ENCODE measurements at places on chromosomes 4 and X.

DNA sequence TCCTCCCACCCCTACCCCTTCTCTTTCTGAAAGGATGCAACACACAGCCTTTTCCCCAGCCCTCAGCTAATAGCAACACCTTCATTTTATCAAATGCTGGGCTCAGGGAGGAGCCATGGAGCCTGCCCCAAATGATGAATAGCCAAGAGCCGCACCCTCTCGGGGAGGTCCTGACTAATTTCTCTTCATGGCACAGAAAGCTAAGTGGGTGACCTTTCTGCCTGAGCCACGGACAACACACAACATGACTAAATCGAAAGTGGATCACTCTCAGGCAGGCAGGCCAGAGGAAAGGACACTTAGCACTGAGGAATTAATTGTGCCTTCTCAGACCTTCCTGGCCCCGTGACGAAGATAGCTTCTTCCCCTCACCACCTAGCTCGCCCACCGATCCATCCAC is 165.1 kb upstream of the RAI2 start:
- DNase-seq = no peak

- DNase-seq = no peak
These were observed 61.0 kb downstream of the BEX3 start for GRCh38 chrX:103437147-103437873.

- DNase-seq = no peak
These were observed 1831.4 kb downstream of the ARAP2 start for GRCh38 chr4:34412911-34413310.

DNA sequence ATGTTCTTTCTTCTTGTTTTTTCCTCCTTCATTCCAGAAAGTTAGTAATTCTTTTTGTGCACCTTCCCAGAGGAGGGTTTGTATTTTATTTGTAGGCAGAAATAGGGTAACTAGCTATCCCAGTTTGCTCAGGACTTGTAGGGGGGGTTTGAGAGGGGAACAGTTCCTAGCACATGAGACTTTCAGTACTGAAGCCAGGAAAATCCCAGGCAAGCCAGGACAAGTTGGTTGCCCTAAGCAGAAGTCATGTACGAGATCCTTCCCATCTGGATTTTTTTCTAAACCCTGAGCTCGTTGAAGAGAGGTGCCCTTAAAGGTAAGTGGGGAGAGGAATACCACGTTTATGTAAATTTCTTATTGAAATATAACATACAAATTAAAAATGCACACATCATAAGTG is 15.6 kb upstream of the TAB3 start:
- no peak for DNase-seq

GRCh38 chrX:153983321-153983801 is 10.8 kb downstream of the TMEM187 start:
- DNase-seq = no peak

DNA sequence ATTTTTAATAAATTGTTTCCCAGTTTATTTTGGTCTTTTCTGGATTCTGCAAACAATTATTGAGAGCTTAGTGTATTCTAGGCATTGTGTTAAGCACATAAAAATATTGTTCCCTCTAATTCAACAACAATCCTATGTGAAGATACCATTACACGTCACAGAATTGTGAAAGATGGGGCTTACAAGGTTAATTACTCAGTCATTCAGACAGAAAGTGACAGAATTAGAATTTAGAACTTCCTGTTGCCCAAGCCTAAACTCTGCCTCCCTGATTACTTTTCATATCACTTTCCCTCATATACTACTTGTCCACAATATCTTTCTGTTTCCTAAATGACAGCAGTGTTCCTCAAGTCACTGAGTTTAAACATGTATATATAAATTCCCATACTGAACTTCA is 186.7 kb upstream of the VEGFC start:
- no peak for DNase-seq

DNA sequence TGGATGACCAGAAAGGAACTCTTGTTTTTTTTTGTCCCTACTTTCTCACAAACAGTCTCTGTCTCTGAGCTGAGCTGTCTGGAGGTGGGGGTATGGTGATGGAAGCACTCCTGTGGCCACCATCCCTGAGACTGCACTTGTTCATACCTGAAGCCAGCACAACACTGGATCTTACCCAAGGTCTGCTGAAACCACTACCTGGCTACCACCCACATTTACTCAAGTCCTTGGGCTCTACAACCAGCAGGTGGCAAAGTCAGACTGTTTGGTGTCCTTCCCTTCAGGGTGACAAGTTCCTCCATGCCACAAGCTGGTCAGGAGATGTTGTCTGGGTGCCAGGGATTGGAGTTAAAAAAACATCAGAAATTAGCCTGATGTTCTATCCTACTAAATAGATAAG is 89.7 kb downstream of the NEXMIF start:
- DNase-seq = no peak

GRCh38 chr4:180281724-180282123 is 1961.5 kb upstream of the TENM3 start:
- no peak for DNase-seq

- no peak for DNase-seq
These were observed 112.9 kb upstream of the NOCT start for GRCh38 chr4:138902705-138903104.

DNA sequence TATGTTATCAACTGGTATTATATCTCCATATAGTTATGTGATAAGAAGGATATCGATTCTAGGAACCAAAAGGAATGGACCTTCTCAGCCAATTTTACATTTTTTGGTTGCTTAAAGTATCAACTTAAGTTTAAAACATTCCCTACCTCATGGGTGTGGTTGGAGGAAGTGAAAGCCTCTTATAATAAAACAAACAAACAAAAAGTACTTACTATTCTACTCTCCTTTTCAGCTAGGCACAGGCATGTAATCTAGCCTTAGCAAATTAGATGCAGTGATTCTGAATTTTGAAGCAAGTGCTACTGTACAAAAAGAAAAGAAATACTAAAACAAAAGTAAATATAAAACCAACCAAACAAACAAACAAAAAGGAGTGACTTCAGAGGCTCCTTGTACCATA is 485.4 kb downstream of the C4orf33 start:
- DNase-seq = no peak

DNA sequence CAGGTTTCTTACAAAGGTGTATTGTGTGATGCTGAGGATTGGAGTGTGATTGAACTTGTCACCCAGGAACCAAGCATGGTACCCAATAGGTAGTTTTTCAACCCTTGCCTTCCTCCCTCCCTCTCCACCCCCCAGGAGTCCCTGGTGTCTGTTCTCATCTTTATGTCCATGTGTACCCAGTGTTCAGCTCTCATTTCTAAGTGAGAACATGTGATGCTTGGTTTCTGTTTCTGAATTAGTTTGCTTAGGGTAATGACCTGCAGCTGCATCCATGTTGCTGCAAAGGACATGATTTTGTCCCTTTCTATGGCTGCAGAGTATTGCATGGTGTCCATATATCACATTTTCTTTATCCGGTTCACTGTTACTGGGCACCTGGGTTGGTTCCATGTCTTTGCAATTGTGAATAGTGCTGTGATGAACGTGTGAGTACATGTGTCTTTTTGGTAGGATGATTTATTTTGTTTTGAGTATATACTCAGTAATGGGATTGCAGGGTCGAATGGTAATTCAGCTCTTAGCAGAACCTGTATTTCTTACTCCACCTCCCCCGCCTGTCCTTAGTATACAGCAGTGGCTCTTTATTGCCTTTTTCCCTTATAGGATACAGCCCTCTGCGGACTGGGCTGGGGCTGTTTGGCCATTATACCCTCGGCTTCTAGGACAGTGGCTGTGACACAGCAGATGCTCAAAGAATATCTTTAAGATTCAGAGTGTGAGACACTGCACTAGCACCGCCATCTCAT is 145.4 kb downstream of the PTTG2 start:
- DNase-seq = no peak

DNA sequence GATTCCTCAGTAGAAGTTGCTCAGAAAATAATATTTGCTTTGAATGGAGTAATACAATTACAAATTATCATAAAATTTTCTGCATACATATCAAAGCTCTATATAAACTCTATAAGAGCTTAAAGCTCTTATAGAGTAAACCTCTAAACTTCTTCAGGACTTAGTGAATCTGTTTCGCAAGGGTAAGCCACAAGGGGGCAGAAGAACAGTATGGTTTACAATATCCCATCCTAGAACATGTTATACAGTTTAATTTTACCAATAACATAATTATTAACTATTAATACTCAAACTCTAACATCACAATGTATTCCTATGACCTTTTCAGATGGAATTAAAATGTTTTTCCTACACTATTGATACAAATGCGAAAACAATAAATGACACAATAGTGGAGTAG is 33.8 kb upstream of the SPANXN1 start:
- peak; percentile 12 for DNase-seq

- DNase-seq = no peak
These were observed 281.5 kb downstream of the USP46 start for GRCh38 chr4:52377563-52377962.

- no peak for DNase-seq
These were observed 1.1 kb upstream of the NSG1 start for GRCh38 chr4:4385729-4386295.

- no peak for DNase-seq
These were observed 303.7 kb upstream of the MAGEB2 start for GRCh38 chrX:29911673-29912072.

DNA sequence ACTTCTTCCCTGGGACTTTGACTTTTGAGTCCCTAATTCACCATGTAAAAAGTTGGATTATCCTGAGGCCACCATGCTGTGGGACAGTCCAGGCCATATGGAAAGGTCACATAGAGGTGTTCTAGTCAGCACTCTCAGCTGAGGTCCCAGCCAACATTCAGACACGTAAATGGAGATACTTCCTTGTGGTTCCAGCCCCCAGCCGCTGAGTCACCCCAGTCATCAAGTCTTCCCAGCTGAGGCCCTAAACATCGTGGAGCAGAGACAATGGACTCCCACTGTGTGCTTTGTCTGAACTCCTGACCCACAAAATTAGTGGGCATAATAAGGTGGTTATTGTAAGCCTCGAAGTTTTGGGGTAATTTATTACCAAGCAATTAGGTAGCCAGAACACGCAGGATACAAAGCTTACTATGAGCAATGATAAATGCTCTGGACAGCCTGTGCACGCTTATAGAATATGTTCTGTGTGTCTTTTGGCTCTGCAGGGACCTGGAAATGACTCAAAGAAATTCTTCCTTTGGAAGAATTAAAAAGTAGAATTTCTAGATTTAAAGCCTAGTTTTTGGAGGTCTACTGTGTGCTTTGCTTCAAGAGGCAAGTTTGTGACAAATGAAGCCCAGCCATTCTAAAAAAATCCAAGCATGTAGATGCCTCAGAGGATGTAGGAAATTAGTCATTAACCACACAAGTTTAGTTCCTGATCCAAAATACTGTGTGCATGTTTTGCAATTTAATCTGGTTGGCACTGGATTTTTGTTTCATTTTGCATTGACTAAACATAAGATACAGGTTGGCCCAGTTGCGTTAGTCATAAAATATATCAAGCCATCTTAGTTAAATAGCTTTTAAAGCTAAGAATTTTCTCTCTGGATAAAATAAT is 33.2 kb upstream of the SLC9A7 start:
- DNase-seq = no peak

- no peak for DNase-seq
These were observed 340.1 kb downstream of the GPAT3 start for GRCh38 chr4:83876047-83876446.

- DNase-seq = peak; percentile 22
These were observed 45.0 kb downstream of the TET2 start for GRCh38 chr4:105191621-105192210.

DNA sequence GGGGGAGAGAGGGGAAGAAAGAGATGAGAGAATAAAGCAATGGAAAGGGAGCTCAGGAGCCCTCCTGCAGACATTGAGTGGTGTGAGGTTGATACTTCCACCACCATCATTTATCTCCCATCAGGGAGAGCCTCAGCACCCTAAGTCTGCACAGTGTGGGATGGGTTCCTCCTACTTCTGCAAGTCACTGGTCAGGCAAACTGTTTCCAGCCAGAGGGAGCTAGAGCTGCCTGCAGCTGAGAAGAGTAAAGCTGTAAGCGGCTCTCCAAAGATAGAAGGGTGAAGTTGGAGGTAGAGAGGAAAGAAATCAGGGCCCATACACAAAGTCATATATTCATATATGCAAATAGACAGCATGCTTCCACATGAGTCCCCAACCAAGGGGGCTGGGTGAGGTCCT is 21.9 kb upstream of the ZNF81 start:
- DNase-seq = no peak

GRCh38 chrX:11555759-11556158 is 110.0 kb downstream of the ARHGAP6 start:
- no peak for DNase-seq

- no peak for DNase-seq
These were observed 159.8 kb downstream of the OR13H1 start for GRCh38 chrX:131703646-131704045.

DNA sequence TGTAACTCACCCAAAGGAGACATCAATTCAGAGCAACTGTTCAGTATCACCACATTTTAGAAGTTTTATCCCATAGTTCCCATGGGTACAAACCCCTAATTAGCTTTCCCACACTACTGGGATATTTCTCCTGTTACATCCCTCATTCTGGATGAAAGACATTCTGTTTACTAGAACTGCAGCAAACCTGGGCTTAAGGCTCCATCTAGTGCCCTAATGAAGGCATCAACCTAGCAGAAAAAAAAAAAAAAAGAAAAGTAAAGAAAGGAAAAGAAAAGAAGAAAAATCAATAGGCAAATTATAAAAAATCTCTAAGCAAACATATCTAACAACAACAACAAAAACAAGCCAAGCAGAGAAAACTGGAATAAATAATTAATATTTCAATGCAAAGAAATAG is 133.7 kb upstream of the CPXCR1 start:
- DNase-seq = peak; percentile 72

GRCh38 chr4:152659806-152660205 is 20.0 kb downstream of the TMEM154 start:
- DNase-seq = no peak

GRCh38 chr4:78070731-78071282 is 13.7 kb downstream of the FRAS1 start:
- no peak for DNase-seq

GRCh38 chr4:2289311-2289954 is 27.5 kb upstream of the MXD4 start:
- no peak for DNase-seq

GRCh38 chr4:56321251-56321650 is 66.0 kb downstream of the AASDH start:
- DNase-seq = no peak

GRCh38 chrX:102934624-102935023 is 2.4 kb upstream of the RAB40AL start:
- peak; percentile 19 for DNase-seq

GRCh38 chr4:145825255-145825654 is 113.4 kb downstream of the ZNF827 start:
- DNase-seq = no peak

GRCh38 chr4:7351014-7351413 is 83.7 kb downstream of the PSAPL1 start:
- peak; percentile 96 for DNase-seq

- no peak for DNase-seq
These were observed 227.4 kb downstream of the HS3ST1 start for GRCh38 chr4:11201256-11201655.

Data from pons (tissue), 1 donor.